Stimulated activated CD4-positive, alpha-beta T cell treated with anti-CD3 and anti-CD28 coated beads, Interleukin-12 subunit alpha, Interleukin-12 subunit beta, amount 100 ng/mL, for 4 hours (primary cell): ENCODE measurements at places on chromosomes 11 and 22.

DNA sequence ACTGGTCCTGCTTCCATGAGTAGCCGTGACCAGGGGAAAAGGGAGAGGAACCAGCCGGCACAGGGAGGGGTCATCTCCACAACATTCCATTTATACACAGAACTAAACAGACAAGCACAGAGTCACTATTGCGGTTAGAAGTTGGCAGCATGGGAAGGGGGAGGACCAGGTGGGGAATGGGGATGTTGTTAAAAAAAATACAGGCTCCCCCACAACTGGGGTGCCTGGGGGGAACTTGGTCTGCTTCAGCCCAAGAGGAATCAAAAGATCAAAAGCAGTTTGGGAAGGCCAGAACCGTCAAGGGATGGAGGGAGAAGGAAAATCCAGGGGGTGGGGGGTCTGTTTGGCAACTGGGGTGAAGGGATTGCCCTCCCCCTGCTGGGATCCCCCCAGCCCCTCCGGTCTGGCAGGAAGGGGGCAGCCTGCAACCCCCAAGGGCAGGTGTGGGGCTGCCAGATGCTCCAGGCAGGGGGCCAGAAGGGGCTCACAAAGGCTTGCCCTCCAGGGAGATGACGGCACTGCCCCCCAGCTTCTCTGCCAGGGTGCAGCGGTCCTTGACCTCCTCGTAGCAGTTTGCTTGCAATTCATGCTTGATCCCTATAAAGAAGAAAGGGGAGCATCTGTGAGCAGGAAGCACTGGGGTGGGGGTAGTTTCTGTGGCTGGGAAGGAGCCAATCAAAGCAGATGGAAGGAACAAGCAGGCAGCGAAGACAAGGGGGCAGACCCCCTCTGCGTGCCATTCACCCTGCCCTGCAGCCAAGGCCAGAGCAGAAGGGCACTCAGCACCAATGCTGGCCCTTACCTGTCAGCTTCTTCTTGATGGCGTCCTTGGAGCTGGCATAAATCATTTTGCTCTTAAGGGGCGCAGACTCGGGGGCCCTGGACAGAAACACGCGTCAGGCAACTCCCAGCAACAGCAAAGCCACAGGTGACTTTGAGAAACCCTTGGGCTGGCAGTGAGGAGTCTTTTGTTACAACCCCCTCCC, 2.8 kb downstream of the CFL1 start:
- DNase-seq, result no peak

DNA sequence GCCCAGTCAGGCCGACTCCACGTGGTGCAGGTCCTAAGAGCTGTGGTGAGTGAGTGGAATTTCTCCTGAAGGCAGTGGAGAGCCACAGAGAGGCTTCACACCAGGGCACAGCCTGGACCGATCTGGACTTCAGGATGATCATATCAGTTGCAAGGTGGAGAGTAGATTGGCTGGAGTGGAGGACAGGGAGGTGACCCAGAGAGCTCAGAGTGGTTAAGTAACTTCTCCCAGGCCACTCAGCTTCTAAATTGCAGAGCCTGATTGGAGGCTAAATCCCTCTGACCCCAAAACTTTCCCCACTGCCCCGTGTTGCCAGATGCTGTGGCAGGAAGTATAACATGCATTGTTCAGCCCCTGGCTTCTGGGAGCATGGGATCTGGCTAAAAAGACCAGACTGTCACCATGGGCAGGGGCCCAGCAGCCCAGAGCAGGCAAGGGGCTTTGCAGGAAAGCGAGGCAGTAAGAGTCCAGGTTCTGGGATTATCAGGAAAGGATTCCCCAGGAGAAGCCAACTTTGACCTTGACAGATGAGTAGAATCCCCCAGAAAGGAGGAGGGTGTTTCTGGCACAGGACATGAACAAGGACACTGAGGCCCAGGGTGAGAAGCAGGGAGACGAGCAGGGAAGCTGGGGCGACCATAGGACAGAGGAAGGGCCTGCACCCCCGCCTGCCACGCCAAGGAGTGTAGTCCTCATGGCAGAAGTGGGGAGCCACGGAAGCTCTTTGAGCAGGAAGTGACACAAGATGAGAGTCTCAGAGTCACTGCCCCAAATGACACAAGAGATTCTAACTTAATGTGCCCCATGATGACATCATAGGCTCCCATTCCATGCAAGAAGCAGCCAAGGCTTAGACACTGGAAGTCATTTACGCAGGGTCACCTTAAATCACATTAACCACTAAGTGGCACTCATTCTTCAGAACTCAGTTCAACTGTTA, 4.8 kb downstream of the SLC35C1 start:
- no peak for DNase-seq

DNA sequence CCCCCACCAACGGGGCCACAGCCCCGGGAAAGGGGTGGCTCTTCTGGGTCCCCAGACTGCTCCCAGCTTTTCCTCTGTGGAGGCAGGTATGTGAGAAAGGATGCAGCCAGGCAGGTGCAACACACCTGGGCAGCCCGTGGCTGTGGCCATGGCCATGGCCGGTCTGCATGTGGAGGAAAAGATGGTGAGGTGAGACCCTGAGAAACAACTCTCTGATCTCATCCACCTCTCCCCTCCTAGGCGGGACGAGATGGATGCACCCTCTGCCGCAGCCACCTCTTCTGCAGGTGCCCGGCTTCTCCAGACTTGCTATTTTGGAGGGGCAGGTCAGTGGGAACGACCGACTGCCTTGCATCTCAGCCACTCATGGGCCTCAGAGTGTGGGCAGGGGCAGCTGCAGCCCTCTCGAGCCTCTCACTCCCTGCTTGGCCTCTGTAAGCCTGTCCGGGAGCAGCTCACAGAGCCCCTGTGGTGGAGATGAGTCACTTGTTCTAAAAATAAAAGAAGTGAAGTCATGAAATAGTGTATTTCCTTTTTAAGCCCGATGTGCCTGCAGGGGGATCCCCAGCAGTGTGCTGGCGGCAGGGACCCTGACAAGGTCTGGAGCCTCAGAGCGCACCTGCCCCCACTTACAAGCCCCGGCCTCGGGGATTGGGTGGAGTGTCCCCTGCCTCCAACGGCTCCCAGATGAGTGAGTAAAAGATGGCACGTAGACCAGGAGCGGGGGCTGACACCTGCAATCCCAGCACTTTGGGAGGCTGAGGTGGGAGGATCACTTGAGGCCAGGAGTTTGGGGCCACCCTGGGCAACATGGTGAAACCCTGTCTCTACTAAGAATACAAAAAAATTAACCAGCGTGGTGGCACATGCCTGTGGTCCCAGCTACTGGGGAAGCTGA, 10.7 kb downstream of the SMIM38 start:
- DNase-seq, result peak; percentile 55

DNA sequence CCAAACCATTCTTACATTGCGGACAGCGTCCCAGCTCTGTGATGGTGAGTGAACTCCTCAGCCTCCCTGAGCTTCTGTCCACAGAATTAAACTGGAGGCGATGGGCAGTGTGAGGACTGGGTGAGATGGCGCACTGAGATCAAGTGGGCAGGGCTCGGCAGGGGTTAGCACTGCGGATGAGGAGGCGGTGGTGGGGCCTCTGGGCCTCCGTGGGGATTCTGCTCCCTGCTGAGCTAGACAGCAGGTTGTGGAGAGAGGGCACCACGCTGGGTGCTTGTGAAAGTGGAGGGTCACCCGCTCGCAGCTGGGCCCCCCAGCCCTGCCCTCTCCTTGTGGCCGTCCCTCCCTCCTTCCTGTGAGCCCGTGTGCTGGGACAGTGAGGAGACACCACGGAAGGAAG, 25.6 kb upstream of the PARVG start:
- no peak for DNase-seq

- DNase-seq, result no peak
Observed at GRCh38 chr22:37313376-37314314, 31.3 kb downstream of the CYTH4 start.

GRCh38 chr11:64788321-64789215, 10.2 kb upstream of the SF1 start:
- DNase-seq, result no peak

DNA sequence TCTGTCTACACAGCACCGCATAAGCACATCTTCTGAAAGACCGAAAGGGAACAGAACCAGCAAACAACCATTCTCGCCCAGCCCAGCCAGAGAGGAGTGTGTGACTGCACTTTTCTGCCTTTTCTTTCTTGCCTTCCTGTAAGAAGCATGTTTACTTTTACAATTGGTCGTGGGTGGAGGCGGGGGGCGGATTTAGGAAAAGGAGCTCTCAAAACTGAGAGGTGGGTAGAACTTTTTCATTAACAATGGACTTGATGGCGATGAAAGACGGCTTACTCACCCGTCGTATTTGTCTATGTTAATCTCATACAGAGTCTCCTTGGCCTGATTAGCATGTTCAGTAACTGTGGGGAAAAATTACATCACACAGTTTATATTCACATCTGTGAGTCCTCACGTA, 27.2 kb downstream of the CERK start:
- no peak for DNase-seq

GRCh38 chr11:134561331-134561720, 149.3 kb upstream of the B3GAT1 start:
- no peak for DNase-seq

- DNase-seq, result no peak
Observed at GRCh38 chr11:2778630-2779498, 79.1 kb upstream of the KCNQ1OT1 start.

DNA sequence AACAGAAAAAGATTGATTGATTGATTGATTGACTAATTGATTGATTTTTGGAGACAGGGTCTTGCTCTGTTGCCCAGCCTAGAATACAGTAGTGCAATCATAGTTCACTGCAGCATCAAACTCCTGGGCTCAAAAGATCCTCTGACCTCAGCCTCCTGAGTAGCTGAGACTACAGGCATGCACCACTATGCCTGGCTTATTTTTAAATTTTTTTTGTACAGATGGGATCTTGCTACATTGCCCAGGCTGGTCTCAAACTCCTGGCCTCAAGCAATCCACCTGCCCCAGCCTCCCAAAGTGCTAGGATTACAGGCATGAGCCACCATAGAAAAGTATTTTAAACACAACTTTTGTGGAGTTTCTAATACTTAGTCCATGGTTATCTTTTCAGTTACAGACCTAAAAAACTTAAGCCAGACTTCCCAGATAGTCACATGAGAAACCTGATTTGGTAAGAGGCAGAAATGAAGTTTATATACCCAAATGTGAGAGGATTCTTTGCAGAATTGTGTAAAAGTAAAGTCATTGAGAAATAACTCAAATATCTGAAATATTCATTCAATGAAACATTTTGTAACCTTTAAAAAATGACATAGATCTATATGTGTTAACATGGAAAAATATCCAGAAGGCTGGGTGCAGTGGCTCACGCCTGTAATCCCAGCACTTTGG, 186.5 kb downstream of the SWAP70 start:
- no peak for DNase-seq

- no peak for DNase-seq
Observed at GRCh38 chr22:39365492-39365780, 15.6 kb downstream of the SYNGR1 start.

GRCh38 chr11:122851366-122851966, 13.2 kb downstream of the CRTAM start:
- DNase-seq, result no peak

GRCh38 chr11:126698576-126698975, 302.0 kb downstream of the KIRREL3 start:
- no peak for DNase-seq

GRCh38 chr22:21045585-21046294, at the start of gene LRRC74B:
LRRC74B (plus strand) TSS chr22:21045946; CDS start chr22:21045987, 41 bp downstream.
- peak; percentile 57 for DNase-seq

GRCh38 chr11:35375332-35376117, 43.8 kb downstream of the SLC1A2 start:
- DNase-seq, result no peak

- no peak for DNase-seq
Observed at GRCh38 chr11:2522631-2523255, 77.9 kb downstream of the KCNQ1 start.

GRCh38 chr11:37724315-37724714, 1126.3 kb upstream of the RAG2 start:
- no peak for DNase-seq

DNA sequence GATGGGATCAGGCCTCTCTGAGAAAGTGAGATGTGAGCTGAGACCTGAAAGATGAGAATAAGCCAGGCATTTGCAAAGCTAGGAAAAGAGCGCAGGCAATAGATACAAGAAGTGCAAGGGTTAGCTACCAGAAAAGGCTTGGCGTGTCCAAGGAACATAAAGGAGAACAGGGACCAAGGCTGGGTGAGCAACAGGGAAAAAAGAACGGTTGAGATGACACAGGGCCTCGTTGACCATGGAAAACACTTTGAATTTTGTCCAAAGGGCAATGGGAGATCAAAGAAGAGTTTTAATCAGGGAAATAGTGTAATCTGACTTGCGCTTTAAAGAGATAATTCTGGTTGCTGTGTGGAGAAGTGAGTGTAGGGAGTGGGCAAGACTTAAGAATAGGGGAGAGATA, 35.0 kb downstream of the RAB30 start:
- DNase-seq, result no peak
